Stimulated activated CD8-positive, alpha-beta memory T cell treated with anti-CD3 and anti-CD28 coated beads, Interleukin-7, amount 100 ng/mL, for 1 hour (primary cell): ENCODE measurements at places on chromosomes 13 and 19.

GRCh38 chr13:30872685-30873461, 33.2 kb upstream of the MEDAG start:
- DNase-seq, result no peak

- no peak for DNase-seq
Observed at GRCh38 chr19:46824890-46825730, 25.5 kb downstream of the AP2S1 start.

- DNase-seq, result no peak
Observed at GRCh38 chr13:97221046-97221445, 1.1 kb upstream of the MBNL2 start.

GRCh38 chr13:58134012-58134411, 502.5 kb downstream of the PCDH17 start:
- no peak for DNase-seq

- no peak for DNase-seq
Observed at GRCh38 chr19:15144046-15144646, 36.9 kb downstream of the SYDE1 start.

- DNase-seq, result no peak
Observed at GRCh38 chr13:40329781-40330485, 336.5 kb downstream of the FOXO1 start.

DNA sequence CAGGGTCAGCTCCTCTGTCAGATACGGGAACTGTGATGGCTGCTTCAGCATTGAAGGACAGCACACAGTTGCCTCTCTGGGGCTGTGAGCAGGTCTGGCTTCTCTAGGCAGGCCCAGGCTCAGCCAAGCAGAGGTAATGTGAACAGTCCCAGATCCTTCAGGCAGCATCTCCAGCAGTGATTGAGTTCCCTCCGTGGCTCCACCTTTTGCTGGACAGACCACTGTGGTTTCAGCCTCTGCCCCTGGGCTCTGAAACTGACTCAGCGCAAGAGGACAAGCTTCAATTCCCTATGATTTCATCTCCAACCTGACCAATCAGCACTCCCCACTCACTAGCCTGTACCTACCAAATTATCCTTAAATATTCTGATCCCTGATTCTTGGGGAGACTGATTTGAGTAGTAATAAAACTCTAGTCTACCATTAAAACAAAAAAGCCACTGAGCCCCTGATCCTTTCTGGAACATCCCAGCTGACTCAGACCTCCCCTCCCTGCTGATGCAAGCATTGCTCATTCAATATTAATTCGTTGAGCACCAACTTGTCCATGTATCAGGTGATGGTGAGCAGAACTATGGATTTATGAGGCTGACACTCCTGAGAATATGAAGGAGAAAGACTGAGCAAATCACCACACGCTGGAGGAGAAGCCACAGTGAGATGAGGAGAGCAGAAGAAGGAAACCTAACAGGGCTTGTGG, 16.7 kb downstream of the GSX1 start:
- DNase-seq, result no peak

- DNase-seq, result no peak
Observed at GRCh38 chr13:96898646-96899254, 95.5 kb downstream of the OXGR1 start.
